Activated T-cell treated with anti-CD3 and anti-CD28 coated beads for 48 hours (primary cell): ENCODE measurements at places on chromosomes 6 and 20.

DNA sequence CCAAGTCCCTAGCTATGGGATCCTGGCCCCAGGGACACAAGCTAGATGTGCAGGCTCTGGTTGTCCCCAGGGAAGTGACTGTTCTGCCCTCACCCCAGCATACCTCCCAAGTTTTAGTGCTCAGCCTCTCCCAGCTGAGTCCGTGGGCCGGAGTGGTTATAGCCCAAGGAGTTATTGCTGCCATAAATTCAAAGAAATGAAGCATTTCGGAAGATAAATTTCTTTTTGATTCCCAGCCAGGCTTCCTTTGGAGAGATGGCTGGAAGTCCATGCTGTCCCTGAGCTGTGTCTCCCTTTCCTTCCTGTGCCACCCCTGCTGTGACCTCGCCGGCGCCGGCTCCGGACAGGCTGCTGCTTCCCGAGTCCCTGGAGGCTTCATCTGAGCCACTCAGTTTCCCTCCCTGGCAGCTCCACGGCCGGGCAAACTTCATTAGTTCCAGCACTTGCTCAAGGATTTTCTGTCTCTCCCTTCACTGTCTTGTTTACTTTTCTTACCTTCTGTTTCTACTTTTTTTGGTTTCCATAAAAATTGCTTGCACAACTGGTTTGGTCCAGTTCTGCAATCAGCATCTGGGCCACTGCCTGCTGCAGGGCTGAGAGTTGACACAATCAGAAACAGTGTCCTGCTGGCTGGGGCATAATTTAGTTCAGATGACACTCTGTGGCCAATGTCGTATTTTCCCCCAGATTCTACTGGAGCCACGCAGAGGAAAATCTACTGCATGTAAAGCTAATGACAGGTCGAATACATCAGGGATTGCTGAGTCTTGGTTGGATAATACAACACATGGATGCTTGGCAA lies 225.5 kb downstream of the SYNDIG1 start:
- DNase-seq = no peak

GRCh38 chr6:75230484-75231325 lies 12.9 kb downstream of the COX7A2 start:
- no peak for DNase-seq

GRCh38 chr20:48187851-48188250 lies 402.6 kb upstream of the SULF2 start:
- no peak for DNase-seq

GRCh38 chr20:1943275-1944002 lies 48.2 kb downstream of the SIRPA start:
- no peak for DNase-seq

DNA sequence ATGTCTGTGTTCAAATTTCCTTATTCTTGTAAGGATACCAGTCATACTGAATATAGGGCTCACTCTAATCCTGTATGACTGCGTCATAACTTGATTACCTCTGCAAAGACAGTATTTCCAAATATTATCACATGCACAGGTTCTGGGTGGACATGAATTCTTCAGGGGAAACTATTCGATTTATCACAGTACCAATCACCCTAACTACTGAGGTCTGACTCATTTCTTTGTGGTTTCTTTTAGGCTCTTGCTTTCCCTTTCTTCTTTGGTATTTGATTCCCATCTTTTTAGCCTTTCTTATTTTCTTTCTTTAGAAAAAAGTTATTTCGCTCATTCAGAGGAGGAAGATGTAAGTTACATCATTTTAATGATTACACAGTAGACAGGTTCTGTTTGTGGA lies 40.3 kb upstream of the TBX18 start:
- DNase-seq = no peak

GRCh38 chr20:31823360-31824124 lies 4.4 kb downstream of the MYLK2 start:
- DNase-seq = no peak

GRCh38 chr6:151052021-151052646 lies 186.6 kb downstream of the MTHFD1L start:
- DNase-seq = no peak

DNA sequence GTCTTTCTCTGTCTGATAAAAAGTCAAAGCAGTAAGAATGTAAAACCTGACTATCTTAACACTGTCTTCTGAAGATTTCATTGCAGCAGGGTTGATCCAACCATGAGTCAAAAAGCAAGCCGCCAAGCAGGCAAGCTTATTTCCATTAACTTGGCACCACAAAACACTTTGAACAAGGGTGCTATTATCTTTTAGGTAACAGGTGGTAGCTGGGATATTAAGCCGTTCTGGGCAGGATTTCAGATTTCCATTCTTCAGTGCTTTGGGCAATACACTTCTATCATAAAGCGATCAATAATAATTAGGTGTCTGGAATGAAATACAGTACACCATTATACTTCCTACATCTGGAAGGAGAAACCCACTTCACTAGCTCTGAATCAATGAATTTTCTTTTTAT lies 181.9 kb downstream of the TBC1D7 start:
- no peak for DNase-seq

DNA sequence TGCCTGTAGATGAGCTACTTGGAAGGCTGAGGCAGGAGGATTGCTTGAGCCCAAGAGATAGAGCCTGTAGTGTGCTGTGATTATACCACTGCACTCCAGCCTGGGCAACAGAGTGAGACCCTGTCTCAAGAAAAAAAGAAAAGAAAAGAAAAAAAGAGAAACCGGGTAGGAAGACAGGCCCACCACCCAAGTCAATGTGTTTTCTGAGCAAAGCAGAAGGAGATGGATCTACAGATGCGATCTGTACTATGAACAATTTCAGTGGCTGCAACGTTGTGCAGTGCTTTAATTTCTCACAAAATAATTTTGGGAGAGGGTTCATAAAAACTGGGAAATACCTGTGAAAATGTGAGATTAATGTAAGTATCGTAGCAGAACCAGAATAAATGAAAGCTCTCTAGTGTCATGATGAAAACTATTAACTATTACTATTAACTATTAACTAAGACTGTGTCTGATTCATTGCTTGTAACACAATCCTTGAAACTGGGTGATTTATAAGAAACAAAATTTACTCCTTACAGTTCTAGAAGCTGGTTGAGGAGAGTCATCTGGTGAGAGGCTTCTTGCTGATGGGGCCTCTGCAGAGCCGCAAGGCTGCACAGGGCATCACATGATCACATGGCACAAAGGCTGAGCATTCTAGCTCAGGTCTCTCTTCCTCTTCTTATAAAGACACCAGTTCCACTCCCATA lies 233.1 kb upstream of the ZNF217 start:
- DNase-seq = no peak

DNA sequence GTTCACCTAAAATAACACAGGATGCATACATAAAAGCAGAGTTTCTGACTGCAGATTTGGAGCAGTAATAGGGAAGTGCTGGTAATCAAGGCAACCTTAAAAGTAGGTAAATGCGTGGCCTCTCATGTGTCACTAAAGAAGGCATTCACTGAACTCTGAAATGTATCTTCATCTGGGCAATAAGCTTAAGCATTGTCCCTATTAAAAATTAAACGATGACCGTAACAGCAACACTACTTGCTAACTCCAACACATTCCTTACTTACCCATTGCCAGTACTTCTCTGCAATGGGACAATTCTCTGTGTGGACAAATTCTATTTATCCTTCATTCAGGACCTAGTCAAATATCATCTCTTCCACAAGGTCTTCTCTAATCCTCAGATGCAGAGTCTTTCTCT lies 19.9 kb downstream of the ADGRF1 start:
- no peak for DNase-seq

DNA sequence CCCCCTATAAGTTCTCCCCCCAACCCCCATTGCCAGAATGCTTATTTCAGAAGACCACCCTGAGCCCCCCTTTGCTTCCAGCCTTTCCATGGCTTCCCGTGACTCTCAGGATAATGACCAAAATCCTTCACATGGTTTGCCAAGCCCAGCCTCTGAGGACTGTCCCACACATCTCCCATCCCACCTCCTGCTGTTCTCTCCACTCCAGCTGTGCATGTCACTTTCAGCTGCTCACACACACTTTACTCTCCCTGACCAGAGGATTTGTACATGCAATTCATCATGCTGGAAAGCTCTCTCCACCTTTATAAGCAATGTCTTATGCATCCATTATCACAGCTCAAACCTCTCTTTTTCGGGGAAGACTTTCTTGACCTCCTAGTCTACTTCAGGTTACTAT lies 164.2 kb downstream of the PRL start:
- DNase-seq = no peak

GRCh38 chr6:37861452-37861851 lies 41.9 kb downstream of the ZFAND3 start:
- DNase-seq = no peak

GRCh38 chr6:87105823-87106222 lies 10.9 kb upstream of the CGA start:
- no peak for DNase-seq

DNA sequence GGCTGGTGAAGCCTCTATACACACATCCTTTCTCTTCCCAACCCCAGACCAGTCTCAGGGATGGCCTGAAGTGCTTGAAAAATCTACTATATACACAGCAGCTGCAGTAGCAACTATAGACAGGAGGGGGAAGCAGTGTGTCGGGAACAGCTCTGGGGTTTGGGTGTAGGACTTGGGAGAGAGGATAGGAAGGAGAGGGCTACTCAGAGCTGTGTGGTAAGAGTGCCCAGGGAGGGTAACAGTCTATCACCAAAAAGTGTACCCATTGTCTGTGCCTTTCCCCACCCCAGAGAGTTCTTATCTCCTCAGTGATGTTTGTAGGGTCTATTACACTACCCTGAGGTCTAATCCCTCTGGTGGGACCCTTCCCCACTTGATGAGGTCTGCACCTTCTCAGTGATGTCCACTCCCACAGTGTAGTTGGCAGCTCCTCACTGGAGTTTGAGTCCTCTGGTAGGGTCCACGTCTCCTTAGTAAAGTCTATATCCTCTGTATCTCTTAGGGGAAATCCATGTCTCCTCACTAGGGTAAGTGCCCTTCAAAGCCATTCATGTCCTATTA lies 1.5 kb upstream of the GGT7 start:
- peak; percentile 56 for DNase-seq

GRCh38 chr6:156883497-156884252 lies 106.5 kb downstream of the ARID1B start:
- peak; percentile 22 for DNase-seq

DNA sequence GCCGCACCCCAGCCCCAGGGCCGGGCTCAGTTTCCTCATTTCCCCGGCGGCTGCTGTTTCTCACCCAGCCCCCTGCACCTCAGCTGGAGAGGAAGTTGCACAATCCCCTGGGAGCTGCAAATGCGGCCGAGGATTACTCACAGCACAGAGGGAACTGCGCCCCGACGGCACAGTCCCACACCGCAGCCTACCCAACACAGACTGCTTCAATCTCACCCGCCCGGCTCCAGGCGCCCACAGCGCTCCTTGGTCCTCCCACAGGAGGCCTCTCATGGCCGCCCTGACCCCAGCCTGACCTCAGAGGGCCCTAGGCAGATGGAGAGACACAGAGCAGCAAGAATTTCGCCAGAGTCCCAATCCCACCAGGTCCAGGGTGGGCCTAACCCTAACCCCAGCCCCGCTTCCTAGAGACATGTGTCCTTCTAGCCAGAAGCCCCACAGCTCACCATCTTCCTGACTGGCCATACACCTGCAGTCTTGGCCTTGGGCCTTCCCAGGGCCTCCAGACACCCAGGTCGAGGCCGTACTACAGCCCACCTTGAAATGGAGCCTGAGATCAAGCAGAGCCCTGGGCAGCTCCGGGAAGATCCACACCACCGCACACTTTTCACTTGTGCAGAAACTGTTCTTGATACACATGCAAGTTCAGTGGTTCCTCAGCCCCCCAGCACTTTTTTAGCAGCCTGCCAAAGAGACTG lies 11.7 kb downstream of the TFEB start:
- DNase-seq = no peak

GRCh38 chr6:167426651-167427050 lies 101.8 kb downstream of the TTLL2 start:
- DNase-seq = no peak

- DNase-seq = no peak
These were observed 75.2 kb downstream of the RSPH3 start for GRCh38 chr6:158924499-158925455.

DNA sequence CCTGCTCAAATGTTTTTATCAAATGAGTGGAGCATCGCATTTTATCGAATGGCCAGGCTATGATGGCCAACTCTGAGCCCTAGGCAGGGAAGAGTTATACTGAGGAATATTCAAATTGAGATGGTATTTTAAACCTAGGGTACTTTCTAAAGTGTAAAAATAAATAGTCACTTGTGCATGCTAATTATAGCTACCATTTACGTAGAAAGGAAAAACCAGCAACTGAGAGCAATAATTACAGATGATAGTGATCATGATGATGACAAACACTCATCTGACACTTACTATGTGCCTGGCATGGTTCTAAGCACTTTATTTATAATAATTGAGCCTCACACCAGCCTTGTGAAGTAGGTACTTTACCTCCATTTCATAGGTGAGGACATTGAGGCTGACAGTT lies 455.7 kb downstream of the CD83 start:
- DNase-seq = no peak

DNA sequence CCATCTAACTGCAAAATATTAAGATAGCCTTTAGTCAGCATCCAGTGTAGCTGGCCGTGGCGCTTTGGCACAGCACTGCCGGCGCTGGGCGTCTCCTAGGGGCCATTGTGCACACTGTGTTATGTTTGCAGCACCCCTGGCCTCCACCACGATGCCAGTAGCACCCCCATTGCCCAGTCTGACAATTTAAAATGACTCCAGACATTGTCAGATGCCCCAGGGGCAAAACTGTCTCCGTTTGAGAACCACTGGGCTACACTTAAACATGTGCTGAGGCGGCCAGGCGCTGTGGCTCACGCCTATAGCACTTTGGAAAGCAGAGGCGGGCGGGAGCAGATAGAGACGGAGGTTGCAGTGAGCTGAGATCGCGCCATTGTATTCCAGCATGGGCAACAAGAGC lies 6.0 kb upstream of the MTG2 start:
- no peak for DNase-seq

DNA sequence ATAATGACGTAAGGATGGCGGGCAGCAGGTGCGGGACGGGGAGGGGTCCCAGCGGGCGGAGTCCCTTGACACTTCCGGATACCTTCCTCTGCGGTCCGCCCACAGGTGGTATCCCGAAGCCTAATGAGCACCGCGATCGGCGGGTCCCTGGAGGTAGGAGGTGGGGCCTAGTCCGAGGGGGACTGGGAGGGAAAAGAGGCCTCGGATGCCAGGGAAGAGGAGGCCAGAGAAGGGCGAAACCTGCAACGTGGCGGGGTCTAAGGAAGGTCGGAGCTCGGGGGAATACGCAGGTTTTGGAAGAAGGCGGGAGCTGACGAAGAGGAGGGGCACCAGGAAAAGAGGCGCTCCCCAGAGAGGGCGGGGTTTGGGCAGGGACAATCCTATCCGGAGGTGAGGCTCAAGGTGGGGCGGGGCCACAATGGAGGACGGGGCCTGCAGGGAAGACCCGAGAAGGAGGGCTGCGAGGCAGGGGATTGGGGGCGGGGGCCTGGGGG lies 3.7 kb downstream of the PRSS16 start:
- DNase-seq = peak; percentile 72

- DNase-seq = no peak
These were observed 4.0 kb upstream of the OSBPL2 start for GRCh38 chr20:62234339-62234738.

GRCh38 chr6:75882734-75883133 lies 133.7 kb downstream of the MYO6 start:
- DNase-seq = no peak

GRCh38 chr6:158608221-158608620 lies 36.3 kb downstream of the DYNLT1 start:
- no peak for DNase-seq

- no peak for DNase-seq
These were observed 69.3 kb upstream of the MYL9 start for GRCh38 chr20:36471885-36472636.
